ENCODE measurements at places on chromosomes 11 and 22.

DNA sequence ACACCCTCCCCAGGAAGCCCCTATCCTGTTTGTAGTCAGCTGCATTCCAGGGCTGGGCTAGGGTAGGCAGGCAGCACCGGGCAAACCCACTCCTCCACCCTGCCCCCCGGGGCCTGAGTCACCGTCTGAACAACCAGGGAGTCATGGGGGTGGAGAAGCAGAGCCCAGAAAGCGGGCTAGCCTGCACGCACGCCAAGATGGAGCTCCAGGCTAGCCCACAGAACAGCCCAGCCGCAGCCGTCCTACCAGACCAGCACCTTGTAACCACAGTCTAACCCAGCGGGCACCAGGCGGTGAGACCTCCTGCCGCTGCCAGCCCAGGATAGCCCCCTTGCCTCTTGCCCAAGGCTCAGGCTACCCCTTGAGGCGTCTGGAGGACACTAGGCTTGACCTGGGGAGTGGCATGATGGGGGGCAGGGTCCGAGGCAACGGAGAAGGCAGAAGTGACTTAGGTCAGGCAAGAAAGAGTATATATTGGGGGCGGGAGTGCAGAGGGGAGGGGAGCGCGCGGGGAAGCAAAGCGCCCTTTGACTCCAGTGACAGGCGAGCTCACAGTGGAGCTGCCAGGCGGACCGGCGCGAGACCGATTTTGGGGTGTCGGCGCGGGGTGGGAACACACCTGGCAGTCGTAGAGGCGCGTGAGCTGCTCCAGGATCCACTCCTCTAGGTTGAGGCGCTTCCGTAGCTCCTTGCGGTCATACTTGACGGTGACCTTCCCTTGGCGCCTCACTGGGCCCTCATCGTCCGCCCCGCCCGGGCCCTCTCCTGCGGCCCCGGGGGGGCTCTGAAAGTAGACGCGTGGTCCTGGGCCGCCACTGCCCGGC is 734 bp downstream of the PPP1R14B start:
- DNase-seq, result peak; percentile 68

DNA sequence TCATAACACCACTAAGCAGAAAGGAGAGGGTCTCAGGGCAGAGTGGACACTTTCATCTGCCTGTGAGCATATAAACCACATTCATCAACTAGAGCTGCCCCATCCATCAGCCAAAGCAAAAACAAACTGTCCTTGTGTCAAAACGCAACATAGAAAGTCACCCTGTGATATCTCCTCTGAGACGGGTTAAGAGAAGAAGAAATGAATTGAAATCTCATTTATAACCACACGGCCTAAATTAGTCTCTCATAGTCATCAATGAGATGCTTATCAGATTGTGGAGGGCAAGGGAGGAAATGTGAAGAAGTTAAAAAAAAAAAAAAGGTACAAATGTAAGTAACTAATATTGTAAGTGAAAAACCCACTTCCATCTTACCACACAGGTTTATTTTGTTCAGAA is 75.7 kb downstream of the SIK3 start:
- no peak for DNase-seq

- DNase-seq, result no peak
Measured at GRCh38 chr22:20852076-20852475, 6.5 kb downstream of the PI4KA start.

- DNase-seq, result no peak
Measured at GRCh38 chr22:23120415-23120899, 21.3 kb downstream of the RSPH14 start.

- no peak for DNase-seq
Measured at GRCh38 chr11:19315511-19315910, 74.8 kb upstream of the E2F8 start.

- DNase-seq, result no peak
Measured at GRCh38 chr11:44290208-44290607, 19.7 kb downstream of the ALX4 start.

- no peak for DNase-seq
Measured at GRCh38 chr11:65435411-65435931, 12.9 kb downstream of the NEAT1 start.

DNA sequence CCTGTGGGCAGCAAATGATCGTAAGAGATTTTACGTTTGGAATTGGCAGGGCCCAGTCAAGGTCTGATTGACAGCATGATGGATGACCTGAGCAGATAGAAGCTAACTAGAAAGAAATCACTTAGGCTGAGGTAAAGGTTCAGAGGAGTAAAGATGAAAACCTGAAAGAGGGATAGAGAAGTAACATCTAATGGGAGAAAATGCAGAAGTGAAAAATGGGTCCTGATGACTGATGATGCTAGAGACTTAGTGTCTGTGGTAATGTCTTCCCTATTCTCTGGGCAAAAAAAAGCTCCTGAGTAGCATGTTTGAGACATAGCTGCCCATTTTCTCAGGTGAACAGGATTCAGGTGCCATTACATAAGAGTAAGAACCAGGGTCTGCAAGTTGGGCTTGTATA is 628.8 kb upstream of the ANO5 start:
- no peak for DNase-seq

Measured in effector CD4-positive, alpha-beta T cell (primary cell).